ENCODE measurements at places on chromosomes 1 and 21. TPM values are rescaled to one million over a fixed set of nuclear protein-coding genes. Genes with fewer than 3 reads are reported as not detected.

DNA sequence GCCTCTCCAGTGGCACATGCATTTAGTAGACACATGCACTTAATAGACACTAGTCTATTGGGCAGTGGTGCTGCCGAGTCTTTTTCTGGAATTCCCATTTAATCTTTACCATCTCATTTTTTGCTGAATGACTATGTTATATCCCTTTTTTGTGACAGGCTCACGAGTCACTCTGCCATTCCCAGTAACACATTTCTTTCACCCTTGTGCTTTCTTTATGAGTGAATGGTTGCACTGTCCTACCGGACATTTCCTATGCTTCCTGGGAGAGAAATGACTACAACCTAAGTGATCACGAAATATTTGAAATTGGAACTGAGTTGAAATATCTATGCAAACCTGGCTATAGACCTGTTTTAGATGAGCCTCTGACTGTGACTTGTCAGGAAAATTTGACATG lies 70.9 kb downstream of the C4BPA start:
- no peak for DNase-seq

GRCh38 chr1:91120936-91121335 lies 99.1 kb upstream of the ZNF644 start:
- DNase-seq: no peak

GRCh38 chr1:228142701-228143136 lies 2.6 kb downstream of the GUK1 start:
- no peak for DNase-seq

The OR2M3 gene
- polyA plus RNA-seq: 0.08 TPM

The C1orf56 gene
- 10.9 TPM for polyA plus RNA-seq
